ENCODE measurements at places on chromosomes 13 and 19.

DNA sequence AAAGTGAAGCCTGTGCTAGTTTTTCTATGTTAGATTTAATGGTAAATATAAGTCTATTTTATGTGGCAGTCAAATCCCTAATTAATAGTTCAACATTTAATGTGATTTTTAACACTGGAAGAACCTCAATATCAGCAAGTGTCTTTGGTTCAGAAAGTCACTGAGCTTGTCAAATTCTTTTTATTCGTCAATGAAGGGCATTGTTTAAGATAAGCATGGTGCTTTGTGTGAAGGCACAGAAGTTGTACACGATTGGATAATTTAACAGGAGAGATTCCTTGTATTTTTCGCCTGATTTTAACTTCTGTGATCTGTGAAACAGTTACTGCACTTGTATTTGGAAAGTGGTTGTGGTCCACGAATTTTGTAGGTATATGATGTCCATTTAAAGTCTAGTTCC is 30.2 kb upstream of the RB1 start:
- no peak for DNase-seq

GRCh38 chr19:6501740-6502648 is at the start of gene TUBB4A:
Gene TUBB4A, minus strand, starts transcription at chr19:6502309. Its CDS starts 97 bp downstream, at chr19:6502212.
- no peak for DNase-seq

GRCh38 chr19:1587872-1588271 is 4.8 kb downstream of the MBD3 start:
- DNase-seq, result no peak

DNA sequence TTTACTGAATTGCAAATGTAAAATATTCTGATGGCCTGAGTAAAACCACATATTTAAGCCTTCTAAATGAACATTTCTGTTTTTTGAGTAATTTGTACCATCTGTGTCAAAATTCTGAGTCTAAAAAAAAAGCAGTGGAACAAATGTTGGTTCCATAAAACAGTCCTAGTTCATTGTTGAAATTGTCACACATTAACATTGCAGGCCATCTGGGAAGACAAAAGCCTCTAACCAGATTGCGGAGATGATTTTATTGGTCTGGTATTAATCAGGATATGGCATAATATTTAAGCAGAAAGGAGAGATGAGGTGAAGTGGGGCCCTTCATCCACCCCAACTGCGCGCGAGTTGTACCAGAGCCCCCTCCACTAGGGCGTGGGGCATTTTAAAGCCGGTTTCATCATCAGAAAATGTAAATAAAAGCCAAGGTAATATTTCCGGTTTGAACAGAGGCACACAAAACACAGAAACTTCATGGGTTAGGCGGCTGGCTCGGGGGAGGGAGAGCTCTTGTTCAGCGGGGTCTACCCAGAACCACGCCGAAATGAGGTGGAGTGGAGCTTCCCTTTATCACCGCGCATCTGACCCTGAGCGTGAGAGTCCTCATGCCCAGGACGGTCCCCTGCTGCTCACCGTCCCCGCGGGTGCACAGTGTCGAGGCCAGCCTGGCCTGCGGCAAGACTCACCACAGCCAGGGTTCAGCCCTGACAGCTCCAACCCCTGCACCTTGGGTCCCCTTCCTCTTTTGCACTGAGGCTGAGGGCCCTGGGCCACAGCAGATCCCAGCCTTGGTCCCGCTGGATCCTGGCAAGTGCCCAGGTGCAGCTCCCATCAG is 169.2 kb downstream of the URI1 start:
- DNase-seq, result no peak

DNA sequence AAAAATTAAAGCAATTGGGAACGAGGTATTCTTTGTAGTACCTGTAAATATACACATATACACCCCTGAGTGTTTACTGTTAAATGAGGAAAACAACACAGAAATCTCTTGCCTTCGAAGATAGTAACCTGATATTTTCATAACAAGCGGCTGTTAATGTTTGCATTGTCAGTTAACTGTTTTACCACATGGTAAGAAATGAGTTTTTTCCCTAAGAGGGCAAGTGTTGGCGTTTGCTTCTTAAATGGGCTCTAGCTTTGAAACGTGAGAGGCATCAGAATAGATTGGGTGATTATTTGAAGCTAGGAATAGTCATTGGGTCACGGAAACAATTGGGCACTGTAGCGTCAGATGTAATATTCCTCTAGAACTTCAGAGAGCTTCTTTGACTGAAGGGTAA is 22.0 kb upstream of the UPF3A start:
- no peak for DNase-seq

DNA sequence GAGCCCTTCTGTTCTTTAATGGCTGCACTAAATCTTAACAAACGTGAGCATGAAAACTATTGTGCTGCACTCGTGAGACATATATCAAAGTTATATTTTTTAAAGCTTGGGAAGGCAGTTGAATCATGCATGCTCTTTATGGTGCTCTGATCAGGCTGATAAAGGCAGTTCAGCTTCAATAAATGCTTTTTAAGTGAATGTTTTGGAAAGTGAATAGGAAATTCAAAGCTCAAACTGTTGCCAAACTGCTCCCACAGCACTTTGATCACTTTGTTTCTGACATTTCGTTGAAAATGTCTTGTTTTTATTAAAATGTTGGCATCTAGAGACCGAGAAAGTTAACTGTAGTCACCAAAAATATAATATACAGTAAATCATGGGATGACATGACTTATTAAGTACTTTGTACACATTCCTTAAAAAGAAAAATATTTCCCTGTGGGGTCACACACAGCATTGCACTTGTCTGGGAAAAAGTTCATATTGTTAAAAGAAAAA is 625.7 kb upstream of the PCDH9 start:
- no peak for DNase-seq

All from LHCN-M2 (cell line).